ENCODE measurements at places on chromosomes 6 and 20.

DNA sequence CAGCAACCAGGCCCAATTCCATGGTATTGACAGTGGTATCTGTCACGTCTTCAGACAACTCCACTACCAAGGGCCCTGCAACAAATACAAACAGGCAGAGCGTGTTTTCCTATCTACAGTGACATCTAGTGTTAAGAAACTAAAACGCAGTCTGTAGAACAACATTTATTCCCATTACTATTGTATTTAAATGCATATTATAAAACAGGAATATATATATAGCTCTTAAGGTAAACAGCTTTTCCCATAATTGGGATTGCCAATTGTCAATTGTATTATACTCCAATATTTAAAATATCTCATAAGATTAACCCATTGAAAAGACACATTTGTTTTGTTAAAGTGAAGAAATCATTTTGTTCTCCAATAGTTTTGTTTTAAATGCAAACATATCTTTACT is 97.2 kb downstream of the KIF16B start:
- DNase-seq, result no peak

- DNase-seq, result no peak
Observed at GRCh38 chr6:44042989-44043478, 84.2 kb downstream of the MRPL14 start.

DNA sequence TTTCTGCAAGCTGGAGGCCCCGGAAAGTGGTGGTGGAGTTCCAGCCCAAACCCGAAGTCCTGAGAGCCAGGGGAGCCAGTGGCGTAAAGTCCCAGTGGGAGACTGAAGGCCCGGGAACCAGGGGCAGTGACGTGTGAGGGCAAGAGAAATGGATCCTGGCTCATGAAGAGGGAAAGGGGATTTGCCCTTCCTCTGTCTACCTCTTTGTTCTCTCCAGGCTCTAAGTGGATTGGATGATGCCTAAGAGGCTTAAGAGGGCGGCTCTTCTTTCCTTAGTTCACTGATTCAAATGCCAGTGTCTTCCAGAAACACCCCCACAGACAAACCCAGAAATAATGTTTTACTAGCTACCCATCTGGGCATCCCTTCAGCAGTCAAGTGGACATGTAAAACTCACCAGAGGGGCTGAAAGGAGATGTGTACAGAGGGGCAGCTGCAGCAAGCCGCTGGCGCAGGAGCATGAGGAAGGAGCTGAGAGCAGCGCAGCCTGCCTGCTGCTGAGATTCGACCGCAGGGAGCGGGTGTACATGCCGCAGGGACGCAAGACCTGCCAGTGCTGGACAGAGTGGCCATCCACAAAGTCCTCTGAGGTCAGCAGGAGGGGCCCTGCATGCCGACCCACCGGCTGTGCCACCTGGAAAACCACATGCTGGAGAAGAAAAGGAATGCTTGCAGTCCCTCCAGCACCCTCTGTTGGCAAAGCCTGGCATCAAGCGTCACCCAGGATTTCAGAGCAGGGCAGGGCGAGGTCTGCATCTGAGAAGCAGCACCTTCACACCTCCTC is 29.5 kb downstream of the CDYL start:
- no peak for DNase-seq

DNA sequence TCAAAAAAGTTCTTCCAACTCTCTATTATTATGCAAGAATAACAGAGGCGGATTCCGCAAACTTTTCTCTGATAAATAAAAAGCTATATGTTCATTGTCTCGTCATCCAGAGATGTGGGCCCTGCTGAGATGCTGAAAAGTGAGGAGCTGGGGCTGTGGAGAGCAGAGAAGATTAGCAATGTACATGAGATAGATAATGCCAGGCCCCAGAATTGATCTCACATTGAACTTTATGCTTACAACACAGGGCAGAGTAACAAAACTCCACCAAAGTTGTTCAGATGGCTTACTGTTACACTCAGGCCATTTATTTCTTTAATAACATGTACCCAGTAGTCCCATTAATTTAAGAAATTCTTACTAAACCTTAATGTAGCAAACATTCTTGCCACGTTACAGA is 32.7 kb upstream of the RIN2 start:
- no peak for DNase-seq

DNA sequence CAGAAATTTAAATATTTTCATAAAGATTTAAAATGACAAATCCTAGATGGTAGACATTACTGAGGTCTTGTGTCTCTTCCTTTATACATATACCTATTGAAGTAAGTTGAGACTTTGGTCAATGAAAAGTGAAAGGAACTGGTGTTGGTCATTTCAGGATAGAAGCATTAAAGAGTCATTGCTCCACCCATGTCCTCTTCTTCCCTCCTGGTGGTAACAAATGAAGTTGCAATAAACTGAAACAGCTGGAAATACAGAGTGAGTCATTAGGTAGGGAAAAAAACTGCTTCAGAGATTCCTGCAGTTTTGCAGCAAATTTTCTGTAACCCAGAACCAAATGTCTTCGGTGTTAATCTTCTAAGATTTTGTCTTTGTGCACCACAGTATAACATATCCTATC is 448.0 kb downstream of the EYS start:
- DNase-seq, result no peak

DNA sequence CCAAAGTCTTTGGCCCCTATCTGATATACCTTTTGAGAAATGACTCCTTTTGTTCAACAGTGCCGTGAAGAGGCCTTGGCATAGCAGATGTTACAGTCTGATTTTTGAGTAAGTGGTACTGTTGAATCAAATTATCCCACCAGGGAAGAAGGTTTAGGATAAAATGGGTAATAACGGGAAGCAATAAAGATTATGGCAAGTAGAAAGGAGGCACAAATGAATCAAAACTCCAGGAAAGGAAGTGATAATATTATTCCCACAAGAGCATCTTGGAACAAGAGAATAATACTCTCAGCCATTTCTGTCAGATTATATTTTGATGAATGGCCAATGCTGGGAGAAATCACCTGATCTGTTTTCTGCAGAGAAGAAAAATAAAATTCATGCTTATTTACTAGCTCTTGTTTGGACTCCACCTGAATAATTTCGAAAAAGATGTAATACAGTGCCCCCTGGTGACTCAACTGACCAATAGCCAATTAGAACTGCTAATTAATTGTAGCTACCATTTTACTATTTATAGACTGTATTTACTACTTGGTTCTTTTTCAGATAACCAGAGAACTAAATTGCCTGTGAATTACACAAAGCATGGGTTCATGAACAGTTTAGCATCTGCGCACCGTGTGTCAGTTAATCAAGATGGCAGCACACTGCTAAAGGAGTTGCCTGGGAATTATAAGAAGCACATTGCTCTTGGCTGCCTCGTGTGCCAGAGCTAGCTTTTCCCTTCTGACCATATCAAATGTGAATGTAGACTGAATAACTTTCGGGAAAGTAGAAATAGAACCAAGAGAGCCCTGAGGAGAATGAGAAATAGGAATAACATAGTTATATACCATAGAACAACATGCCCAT is 78.5 kb upstream of the TRDN start:
- peak; percentile 6 for DNase-seq

DNA sequence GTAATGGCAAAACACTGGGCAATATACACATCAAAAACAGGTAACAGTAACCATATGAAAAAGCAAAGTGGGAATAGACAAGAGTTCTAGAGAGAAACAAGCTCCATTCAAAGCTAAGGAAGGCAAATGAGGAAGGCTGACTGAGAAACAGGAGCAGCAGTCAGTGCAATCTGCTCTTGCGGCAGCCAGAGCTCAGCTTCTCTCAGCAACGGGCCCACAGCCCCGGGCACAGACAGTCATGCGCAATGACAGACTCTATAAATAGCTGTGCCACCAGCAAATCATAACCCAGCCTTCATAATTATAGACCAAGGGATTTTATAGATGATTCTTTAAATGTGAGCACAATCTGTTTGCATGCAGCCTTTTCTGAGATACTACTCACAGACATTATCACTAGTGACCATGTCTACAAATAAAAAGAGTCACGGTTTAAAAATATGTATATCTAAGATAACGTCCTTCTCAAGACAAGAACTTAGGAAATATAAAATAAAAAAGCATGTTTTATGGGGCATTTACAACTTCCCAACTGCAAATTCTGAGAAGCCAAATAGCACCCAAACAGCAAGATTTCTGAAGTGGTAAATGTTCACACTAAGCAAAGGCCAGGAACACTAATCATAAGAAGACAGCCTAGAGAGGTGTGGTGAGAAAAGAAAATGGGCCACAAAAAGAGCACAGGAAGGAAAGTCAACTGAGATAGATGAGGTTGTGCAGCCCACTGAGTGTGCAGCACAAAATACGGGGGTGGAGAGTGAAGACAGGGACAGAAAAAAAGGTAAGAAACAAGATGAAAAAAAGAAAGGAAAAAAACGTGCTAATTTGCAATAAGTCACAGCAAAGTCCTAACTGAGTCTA is 39.9 kb upstream of the BEND6 start:
- no peak for DNase-seq

DNA sequence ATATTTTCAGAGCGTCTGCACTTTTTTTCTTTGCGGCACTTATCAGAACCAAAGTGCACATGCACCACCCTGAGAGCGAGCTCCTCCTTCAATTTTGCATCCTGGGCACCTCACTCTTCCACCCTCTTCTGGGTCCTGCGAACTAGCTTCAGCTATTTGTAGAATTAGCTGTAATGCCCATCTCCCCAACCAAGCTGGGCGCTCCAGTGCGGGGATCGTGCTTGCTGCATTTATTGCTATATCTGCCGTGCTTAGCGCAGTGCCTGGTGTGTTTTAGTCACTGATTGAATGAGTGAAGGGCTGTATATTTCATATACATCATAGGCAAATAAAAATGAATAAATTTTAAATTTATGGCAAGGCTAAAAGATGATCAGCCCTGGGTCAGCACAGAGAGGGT is 75.8 kb downstream of the KCNB1 start:
- DNase-seq, result no peak

GRCh38 chr6:15499591-15499990 is 163.2 kb downstream of the DTNBP1 start:
- DNase-seq, result no peak

DNA sequence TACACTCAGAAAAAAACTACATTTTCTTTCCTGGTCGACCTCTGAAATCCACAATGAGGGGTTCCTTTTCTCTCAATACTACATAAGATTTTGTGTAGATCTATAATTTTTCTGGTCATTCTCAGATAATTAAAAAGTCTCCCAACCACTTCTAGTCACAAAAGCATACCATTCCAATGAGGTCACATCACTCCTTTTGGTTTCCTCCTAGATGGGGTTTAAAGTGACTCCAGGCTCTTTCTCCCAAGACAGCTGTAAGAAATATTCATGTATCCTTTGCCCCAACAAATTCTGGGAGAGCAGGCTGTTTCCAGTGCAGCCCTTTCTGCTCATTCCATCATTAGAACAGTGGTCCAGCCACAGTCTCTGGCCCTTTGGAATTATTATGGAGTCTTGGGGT is 43.1 kb upstream of the BEND6 start:
- DNase-seq, result no peak

DNA sequence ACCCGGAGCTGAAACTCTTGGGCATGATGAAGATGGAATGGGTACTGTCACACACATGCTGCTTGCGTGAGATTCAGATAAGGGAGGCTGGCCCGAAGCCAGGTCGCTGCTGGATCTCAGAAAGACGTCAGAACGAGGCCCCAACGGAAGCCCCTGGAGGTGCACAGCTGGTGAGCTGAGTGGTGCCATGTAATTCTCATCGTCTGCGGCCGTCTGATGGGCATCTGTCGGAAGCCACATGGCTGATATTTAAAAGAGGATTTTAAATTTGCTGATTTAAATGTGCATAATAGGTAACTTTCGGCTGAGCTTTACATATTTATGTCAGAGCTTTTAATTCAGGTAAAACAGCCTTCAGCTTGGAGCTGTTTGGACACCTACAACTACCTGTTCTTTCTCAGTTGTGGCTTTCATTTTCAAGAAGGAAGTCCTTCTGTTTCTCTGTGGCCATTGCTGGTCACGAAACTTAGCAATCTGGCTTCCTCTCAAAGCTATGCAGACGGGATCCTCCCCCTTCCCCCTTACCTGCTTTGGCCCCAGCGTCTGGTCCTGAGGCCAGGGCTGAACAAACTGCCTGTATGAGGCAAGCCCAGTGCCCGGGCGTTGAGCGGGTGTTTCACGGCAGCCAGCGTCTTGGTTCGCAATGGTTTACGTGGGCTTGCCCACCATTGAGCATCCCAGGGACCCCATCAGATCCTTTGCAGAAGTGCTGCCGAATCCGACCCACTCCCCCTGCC is 9.2 kb downstream of the SLCO4A1 start:
- peak; percentile 88 for DNase-seq

GRCh38 chr20:48919882-48920526 is 1.5 kb upstream of the ARFGEF2 start:
- no peak for DNase-seq

DNA sequence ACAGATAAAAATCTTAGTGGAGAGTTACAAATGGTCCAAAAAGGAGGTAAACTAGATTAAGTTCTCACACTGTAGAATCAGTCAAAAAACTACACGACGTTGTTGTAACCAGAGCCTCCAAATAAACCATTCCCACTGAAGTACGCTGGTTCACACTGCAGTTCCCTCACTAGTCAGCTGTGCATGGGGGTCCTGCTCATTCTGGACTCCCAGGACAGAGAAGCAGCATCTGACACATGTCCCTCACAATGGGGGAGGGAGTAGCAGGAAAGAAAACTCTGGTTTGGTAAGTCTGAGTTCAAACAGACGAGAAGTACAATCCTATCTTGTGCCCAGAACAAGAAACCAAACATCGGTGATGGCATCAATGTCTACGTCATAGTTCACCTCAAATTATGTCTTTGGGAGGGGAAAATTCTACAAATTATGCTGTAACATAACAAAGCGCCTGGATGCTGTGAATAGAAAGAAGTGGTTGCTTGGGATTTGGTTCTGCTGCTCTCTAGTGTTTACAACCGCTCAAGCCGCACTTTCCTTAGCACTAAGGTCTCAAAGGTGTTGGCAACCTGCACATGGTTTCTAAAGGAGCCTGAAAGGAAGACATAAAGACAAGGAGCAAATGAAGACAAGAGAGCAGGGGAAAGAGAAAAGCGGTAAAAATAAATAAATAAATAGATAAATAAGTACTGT is 208.0 kb downstream of the GMDS start:
- DNase-seq, result no peak

DNA sequence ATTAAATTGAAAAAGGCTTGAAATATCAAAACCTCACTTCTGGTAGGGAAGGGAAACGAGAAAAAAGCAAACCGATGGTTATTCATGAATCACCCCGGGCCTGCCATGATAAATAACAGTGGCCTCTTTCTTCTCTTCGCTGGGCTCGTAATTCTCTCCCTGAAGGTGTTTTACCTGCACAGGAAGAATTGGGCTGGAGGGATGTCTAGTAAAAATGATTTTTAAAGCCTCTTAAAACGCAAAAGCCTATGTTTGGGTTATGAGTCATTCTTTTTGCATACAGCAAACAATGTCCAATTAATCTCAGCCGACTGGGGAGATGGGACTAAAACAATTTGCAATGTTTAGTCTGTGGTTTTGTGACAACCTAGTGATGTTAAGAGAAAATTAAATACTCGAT is 16.8 kb downstream of the LINC00237 start:
- DNase-seq, result no peak

- DNase-seq, result no peak
Observed at GRCh38 chr6:134678436-134678889, 271.4 kb downstream of the ALDH8A1 start.

GRCh38 chr6:150208611-150209352 is 65.9 kb downstream of the PPP1R14C start:
- no peak for DNase-seq

- DNase-seq, result no peak
Observed at GRCh38 chr6:40634429-40634828, 47.3 kb upstream of the LRFN2 start.
